ENCODE measurements at places on chromosomes 1 and 21.

DNA sequence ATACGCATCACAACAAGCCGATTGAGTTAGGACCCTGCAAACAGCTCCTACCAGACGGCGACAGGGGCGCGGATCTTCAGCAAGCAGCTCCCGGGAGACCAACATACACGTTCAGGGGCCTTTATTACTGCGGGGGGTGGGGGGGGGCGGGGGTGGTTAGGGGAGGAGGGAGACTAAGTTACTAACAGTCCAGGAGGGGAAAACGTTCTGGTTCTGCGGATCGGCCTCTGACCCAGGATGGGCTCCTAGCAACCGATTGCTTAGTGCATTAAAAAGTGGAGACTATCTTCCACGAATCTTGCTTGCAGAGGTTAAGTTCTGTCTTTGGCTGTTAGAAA lies 162.0 kb downstream of the RUNX1 start:
- no peak for DNase-seq

- no peak for DNase-seq
Measured at GRCh38 chr1:165698761-165699052, 345 bp upstream of the ALDH9A1 start.

DNA sequence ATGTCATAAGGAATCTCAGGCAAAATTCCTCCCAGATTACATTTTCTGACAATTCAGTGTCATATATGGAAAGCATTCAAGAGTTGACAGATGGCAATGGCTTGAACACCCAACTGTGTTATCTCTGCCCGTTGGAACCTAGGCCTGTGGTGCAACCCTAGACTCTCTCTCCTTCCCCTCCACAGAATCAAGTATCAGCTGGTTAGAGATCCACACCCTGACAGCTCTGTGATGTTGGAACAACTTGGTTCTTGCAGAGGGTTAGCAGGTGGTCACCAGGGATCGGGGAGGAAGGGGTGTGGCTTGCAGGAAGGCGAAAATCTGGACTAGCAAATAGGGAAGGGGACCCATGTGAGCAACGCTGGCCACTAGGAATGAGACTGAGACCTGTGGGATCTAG lies 26.3 kb downstream of the PCSK9 start:
- DNase-seq: no peak

DNA sequence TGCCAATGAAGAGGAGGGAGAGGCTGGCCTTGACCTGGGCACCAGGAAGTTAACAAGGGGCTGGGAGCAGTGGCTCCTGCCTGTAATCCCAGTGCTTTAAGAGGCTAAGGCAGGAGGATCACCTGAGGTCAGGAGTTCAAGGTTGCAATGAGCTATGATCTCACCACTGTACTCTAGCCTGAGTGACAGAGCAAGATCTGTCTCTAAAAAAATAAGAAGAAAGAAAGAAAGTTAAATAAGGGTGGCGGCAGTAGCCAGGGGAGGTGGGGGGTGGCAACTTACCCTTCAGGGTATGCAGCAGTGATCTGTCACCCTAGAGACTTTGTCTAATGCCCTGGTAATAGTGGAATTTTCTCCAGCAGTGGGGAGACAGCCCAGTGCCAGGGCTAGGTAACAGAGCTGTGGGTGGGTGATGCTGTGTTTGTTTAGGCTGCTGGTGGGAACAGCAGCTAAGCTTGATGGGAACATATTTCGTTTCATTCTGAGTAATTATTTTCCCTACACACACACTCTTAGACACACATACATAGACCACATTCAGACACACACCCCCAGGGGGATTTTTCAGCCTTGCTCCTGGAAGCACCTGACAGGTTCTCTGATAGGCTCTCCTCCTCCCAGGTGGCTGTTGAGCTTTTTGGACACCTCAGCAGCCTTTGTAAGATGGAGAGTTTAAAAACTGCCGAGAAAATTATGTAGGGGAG lies 11.3 kb upstream of the SYT6 start:
- no peak for DNase-seq

DNA sequence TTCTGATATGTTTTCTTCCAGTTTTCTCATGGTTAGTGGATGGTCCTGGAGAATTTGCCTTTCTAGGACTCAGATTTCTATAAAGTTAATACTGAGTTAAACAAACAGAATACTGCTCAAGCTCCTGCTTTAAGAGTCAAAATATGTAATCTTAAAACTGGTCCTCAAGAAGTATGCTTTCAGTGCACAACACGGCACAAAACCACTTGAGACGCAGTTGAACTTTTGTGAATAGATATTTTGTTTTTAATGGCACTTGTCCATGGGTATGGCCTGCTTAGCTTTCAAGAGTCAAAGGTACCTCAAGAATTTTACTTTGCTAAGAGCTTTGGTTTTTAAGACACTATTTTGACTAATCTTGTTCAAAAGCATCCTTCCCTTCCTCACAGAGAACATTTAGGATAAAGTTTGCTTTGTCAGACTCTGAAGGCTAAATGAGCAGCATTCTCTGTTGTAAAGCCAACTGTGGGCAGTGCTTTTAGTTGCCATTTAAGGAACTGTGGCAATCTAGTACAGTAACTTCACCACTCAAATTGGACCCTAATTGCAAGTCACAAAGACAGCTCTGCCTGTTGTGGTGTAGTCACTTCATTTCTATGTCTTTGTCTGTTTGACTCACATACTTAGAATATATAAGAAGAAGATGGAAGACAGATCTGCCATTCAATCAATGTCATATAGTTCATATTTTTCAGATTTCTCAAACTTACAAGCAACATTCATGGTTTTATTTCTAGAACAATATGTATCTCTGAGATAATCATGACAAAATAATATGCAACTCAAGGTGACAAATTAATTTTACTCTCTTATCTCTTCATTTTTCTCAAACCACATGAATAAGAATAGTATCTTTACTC lies 28.8 kb downstream of the SAMD13 start:
- no peak for DNase-seq

DNA sequence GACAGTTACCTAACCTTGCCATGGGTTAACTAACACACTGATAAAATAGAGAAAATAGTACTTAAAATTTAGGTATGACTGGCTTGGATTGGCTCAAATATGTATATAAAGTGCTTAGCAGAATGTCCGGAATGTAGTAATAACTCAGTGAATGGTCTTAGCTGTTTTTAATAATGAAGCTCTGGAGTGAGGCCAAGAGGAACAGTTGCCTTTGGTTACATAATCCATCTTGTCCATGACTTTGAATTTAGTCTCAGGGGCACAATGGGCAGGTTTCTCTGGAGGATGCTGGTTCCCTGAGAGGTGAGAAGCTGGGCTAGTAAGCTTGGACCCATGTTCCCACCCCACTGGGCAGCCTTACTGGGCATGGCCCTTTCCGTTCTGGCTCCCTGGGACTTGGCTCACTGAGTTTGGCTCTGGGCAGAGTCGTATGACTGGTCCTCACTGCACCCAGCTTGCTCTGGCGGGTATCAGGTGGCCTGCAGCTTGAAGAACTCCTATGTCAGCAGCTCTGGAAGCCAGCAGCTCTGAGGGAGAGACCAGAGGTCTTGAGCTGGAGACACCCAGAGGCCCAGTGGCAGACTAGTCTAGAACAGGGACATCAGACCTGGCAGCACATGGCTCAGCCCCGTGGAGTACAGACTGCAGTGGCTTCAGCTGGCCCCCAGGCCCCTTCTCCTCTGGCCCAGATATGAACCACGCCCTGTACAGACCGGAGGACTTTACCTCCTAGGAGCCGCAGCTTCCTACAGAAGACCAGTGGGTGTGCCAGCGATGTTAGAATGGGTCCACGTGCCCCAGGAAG lies 40.4 kb downstream of the TENT5C start:
- DNase-seq: no peak

GRCh38 chr1:176557543-176558258 lies 94.7 kb downstream of the PAPPA2 start:
- DNase-seq: no peak

GRCh38 chr1:186653312-186653711 lies 26.9 kb downstream of the PTGS2 start:
- no peak for DNase-seq

DNA sequence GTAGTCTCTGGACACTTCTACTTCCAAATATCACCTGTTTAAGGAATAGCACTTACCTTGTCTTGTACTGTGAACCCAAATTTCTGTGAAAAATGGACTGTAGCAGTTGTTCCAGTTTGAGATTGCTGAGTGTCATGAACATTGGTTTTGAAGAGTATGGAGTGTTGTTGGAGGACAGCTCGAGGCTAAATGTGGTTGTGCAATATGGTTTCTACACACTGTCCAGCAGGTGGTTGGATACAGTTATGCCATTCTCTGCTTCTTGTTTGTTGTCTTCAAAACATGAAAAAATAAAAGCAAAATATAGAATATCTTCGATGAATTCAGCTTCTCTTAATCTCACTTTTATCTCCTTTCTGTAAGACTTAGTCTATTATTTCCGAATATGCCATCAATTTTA lies 67.1 kb downstream of the DDR2 start:
- no peak for DNase-seq

- no peak for DNase-seq
Measured at GRCh38 chr1:188986745-188987417, 1490.8 kb downstream of the BRINP3 start.

- no peak for DNase-seq
Measured at GRCh38 chr1:201224666-201225370, 34.2 kb downstream of the IGFN1 start.

DNA sequence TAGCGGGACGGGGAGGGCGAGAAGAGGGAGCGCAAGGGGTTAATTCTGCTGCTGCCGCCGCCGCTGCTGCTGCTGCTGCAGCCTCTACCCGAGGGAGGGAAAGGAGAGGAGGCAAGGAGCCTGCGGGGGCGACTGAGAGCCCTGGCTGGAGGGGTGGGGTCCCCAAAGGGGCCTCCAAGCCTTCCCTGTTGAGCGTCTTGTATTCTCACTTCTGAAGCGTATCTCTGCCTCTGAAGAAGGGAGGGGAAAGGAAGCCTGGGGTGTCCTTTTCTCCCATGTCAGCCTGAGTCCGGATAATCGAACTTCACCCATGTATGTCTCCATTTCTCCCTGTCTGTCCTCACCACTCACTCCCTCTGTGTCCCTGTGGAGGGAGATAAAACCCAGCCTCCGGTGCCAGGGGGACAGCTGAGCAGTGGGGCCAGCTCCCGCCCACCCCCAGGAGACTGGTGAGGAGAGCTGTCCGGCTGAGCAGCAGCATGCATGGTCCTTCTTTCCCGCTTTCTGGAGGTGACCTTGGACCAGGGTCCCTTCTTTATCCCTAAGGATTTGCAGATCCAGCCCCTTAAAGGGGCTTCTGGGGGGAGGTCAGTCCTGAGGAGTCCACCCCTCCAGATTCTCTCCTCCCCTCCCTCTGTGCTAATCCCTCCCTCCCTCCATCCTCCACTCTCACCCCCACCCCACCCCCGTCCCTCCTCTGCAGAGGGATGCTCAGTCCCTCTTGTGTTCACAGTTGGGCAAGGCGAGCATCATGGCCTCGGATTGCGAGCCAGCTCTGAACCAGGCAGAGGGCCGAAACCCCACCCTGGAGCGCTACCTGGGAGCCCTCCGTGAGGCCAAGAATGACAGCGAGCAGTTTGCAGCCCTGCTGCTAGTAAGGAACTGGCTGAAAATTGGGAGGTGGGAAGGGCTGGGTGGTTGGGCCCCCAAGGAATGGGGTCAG lies 1.0 kb downstream of the NCDN start:
- no peak for DNase-seq

DNA sequence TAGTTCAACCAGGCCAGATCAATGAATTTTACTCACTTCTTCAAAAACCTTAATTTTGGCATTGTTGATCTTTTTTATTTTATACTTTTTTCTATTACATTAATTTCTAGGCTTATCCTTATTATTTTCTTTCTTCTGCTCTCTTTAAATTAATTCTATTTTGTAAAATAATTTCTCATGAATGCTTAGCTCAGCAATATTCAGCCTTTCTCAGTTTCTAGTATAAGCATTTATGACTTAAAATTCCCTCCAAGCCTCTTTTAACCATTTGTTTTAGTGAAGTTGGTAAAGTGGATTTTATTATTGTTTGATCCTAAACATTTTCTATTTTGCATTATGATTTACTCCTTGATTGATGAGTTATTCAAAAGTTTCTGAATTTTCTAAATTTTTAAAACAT lies 20.6 kb upstream of the SAMD13 start:
- DNase-seq: no peak

DNA sequence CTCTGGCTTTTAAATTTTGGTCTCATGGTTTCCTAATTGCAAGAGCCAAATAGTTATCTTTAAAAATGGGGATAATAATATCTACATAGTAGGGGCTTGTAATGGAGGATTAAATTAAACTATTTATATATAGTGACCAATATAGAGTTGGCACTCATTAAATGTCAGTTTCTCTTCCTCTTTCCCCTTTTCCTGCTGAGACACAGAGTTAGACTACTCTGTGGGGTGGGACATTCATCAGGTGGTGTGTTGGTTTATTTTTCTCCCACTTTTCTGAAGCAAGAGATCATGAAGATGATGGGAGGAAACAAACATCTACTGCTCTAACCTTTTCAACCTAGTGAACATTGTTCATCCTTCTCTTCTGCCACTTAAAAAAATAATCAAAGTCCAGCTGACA lies 17.3 kb upstream of the RAP1A start:
- DNase-seq: no peak

GRCh38 chr1:15957221-15958095 lies 18.4 kb downstream of the ZBTB17 start:
- no peak for DNase-seq

DNA sequence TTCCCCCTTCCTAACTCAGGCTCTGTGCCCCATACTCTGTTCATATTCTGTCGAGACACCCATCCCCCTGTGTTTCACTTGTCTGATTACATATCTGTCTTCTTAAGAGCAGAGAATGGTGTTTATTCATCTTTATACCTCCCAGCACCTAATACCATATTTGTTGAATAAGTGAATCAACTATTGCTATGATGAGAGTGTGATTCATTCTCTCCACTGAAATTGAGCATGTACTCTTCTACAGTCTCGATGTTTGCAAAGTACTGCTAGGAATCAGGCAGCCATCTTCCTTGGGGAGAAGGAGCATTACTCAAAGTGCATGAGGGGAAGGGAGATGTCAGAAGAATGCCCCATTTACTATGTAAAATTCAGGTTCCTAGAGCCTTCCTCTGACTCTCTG lies 27.0 kb downstream of the TBX15 start:
- DNase-seq: no peak

DNA sequence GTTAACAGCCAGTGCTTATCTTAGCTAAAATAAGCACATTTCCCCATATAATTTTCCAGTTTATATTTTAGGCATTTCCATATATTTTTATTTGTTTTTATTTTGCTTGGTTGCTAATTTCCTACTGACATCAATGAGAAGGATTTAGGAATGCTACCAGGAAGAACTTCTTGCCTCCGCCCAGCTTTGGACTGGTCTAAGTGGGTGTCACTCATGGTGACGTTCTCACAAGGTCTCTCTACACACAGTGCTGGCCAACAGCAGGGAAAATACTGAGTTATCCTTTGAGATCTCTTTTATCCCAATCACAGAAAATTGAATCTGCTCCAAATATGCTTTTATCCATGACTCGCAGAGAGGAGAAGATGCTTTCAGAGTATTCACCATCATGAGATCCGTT lies 13.2 kb downstream of the MX1 start:
- DNase-seq: no peak
